ENCODE measurements at places on chromosomes 4 and X. TPM values are rescaled to one million over a fixed set of nuclear protein-coding genes. Genes with fewer than 3 reads are reported as not detected.

Gene EDNRA
- 10.5 TPM for total RNA-seq

Gene KLB
- 0.27 TPM for total RNA-seq

Gene CXCL13
- total RNA-seq: not detected

DNA sequence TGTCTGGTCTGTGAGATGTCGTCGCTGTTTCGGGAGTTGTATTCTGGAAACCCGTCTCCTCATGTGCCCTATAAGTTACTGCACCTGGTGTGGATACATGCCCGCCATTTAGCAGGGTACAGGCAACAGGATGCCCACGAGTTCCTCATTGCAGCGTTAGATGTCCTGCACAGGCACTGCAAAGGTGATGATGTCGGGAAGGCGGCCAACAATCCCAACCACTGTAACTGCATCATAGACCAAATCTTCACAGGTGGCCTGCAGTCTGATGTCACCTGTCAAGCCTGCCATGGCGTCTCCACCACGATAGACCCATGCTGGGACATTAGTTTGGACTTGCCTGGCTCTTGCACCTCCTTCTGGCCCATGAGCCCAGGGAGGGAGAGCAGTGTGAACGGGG is 1.4 kb downstream of the USP27X start:
- DNase-seq: no peak

- DNase-seq: peak; percentile 4
These were observed 817 bp upstream of the WDR19 start for GRCh38 chr4:39181520-39181904.

- no peak for DNase-seq
These were observed 18.7 kb downstream of the TMEM150C start for GRCh38 chr4:82543131-82543530.

- DNase-seq: peak; percentile 0
These were observed 65.3 kb upstream of the FAM120C start for GRCh38 chrX:54248309-54248708.

GRCh38 chr4:83356899-83357661 is 22.4 kb upstream of the HPSE start:
- DNase-seq: no peak

DNA sequence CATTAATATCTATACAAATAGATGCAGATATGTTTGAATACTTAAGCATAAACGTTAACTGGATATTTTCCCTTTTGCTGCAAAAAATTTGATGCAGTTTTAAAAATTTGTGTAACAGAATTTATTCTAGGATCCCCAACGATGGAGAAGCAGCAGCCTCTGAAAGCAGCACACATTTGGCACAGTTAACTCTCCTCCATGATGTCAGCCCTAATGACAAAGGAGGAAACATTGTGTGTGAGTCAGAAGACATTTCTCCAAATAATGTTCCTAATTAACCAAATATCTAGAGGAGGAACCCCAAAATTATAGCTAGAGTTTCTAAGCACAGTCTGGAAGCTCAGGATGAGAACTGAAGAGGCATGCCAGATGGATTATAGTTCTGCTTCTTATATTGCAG is 281.9 kb upstream of the MAD2L1 start:
- no peak for DNase-seq

GRCh38 chr4:47566969-47567368 is 81.9 kb downstream of the ATP10D start:
- no peak for DNase-seq

DNA sequence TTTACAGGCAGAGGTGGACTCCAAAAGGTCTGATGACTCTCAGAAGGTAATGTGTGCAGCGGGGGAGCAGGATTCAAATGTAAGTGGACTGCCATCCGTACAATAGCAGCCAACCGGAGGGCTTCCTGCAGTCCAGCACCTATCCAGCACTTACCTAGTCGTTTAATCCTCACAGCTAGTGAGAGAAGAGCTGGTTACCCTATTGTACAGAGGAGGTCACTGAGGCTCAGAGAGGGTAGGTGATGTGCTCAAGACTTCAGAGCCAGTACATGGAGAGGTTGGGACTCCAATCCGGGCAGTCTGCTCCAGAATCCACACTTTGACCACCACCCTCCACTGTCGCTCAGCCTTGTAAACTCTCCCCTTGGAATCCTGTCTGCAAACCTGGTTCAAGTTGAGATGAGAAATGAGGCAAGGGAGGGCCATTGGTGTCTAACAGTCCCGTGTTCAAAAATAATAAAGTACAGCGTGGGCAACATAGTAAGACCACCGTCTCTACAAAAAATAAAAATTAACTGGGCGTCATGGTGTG is 22.5 kb upstream of the JAKMIP1 start:
- DNase-seq: peak; percentile 62

DNA sequence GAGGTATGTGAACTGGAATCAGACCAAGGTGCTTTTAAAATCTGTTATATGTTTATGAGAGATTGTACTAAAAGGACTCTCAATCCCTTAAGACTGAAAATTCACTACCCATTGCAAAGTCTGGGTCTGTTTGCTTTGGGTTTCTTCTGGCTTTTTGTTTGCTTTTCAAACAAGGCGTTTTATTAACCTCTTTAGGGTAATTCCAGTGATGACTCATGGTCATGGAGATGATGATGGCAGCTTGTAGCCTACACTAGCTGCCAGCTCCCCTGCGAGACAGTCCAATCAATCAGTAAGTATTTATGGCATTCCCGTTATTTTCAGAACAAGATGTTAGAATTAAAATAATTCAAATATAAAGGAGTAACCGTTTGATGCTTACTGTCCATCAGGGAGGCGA is 643.8 kb upstream of the FTHL17 start:
- no peak for DNase-seq

DNA sequence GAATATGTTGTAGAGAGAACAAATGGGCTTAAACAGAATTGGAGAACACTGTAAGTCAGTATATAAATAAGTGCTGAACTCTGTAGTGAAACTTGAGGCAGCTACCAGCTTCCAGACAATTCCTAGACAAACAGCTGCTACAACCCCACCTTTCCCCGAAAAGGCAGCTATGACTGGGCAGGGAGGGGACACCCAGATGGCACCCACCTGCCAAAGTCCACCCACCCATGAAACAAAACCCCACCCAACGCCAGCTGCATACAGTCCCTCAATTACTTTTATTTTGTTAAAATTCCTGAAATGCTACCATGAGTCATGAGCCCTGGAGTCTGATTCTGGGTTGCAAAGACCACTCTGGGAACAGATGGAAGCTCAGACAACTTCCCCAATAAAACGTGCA is 24.4 kb downstream of the RELL1 start:
- no peak for DNase-seq

DNA sequence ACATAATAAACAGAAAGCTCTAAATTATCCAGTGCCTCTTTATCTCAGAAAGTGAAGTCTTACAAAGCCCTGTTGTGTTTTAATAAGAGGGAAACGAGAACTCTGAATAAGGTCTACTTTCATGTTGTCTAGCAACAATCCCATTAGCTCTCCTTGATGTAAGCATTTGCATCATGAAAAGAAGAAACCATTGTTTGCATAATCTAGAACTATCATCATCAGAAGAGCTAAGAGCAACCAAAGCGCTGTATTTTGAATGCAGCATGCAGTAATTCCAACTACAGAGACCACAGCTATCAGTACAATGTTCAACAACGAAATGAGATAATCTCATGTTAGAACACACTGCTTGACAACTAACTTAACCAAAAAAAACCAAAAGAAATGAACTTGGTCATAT is 257.1 kb downstream of the CAMK2D start:
- DNase-seq: no peak
